Activated T-cell treated with anti-CD3 and anti-CD28 coated beads for 48 hours (primary cell): ENCODE measurements at places on chromosomes 16 and 17.

GRCh38 chr16:66152823-66153393 lies 213.6 kb upstream of the CDH5 start:
- DNase-seq: no peak

- peak; percentile 79 for DNase-seq
Observed at GRCh38 chr16:46789499-46790414, 41.2 kb downstream of the C16orf87 start.

DNA sequence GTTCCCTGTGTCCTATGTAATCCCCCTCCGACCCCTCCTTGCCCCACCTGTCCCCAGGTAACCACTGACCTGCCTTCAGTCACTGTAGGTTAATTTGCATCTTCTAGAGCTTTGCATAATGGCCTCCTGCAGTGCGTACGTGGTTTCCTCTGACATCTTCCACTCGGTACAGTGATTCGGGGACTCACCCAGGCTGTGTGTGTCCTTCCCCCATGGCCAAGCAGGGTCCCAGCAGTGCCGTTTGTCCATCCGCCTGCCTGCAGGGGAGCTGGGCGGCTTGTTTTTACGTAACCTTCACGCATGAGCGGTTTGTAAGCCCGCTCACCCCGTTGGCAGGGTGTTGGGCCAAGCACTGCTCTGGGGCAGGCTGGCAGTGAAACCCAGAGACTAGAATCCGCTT lies 7.9 kb downstream of the MAPK8IP3 start:
- no peak for DNase-seq

DNA sequence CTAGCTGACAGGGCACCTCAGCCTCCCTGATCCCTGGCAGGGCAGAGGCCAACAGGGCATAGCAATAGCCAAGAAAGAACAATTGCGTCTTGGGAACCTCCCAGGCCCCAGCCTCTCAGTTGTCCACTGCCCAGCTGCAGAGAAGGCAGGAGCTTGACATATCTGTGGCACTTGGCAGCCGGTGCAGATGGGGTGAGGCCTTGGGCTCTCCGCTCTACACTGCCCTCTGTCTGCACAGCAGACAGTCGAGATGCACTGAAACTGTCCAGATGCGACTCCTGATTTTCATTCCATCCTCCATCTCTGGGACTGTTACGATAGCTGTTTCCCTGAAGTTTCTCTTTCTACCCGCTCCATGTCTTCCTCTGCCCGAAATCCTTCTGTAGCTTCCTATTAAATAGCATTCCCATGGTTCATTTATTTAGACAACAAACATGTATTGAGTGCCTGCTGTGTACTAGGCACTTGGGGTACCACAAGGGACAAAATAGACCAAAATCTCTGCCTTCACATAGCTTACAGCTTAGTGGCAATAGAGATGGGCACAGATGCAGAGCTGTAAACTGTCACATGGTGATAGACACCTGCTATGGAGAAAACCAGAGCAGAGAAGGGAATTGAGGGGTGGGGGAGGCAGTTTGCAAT lies 3.3 kb downstream of the POLR3E start:
- peak; percentile 25 for DNase-seq

DNA sequence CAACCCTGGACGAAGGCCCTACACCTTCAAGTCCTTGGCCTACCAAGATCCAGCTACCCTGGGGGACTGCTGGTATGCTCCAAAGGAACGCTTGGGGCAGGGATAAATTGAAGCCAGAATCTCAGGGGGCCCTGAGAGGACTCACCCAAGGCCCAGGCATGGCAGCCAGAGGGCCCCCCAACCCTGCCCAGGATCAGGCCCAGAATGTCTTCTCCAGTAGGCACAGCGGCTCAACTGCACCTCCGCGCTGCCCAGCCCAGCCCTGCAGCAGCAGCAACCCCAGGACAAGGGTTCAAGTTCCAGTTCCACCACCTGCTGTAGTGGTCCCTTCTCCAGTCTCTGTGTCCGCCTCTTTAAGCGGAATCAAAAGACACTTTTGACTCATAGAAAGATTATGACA lies 2.2 kb downstream of the TFAP4 start:
- DNase-seq: no peak

DNA sequence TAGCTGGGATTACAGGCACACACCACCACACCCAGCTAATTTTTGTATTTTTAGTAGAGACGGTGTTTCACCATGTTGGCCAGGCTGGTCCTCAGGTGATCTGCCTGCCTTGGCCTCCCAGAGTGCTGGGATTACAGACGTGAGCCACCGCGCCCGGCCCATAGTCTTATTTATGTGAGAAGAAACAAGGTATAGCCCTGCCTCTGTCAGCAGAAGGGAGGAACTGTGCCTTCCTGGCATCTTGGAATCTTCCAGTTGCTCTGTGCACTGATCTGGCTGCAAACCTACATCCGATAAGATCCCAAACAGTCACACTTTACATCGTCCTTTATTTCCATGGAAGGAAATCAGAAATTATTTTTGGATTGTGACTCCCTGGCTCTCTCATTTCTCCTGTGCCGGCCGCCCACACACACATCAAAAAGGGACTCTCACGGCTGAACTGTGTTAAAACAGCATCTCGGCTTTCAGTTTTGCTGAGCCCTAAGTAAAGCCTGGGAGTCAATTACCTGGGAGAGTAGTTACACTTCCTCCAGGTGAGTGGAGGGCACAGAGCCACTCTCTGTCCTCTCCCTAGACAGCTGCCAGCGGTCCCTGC lies 23.3 kb downstream of the WIPI1 start:
- no peak for DNase-seq

DNA sequence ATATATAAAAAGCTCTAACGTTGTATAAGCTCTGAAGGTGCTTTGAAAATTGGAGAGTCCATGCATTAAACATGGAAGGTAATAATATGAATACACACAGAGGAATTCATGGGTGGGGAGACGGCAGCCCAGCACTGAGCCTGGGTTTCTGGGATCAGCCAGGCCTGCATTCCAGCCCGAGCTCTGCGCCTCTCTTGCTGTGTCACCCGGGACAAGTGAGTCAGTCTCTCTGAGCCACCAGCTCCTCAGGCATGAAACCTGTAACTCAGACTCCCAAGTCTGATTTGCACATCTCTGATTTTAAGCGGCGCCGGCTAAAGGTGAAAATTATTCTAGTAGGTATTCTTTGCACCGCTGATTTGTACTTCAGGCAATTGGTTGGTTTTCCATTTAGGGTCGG lies 238.8 kb downstream of the MRTFB start:
- no peak for DNase-seq

- no peak for DNase-seq
Observed at GRCh38 chr17:50721194-50722010, 2.0 kb downstream of the LUC7L3 start.

DNA sequence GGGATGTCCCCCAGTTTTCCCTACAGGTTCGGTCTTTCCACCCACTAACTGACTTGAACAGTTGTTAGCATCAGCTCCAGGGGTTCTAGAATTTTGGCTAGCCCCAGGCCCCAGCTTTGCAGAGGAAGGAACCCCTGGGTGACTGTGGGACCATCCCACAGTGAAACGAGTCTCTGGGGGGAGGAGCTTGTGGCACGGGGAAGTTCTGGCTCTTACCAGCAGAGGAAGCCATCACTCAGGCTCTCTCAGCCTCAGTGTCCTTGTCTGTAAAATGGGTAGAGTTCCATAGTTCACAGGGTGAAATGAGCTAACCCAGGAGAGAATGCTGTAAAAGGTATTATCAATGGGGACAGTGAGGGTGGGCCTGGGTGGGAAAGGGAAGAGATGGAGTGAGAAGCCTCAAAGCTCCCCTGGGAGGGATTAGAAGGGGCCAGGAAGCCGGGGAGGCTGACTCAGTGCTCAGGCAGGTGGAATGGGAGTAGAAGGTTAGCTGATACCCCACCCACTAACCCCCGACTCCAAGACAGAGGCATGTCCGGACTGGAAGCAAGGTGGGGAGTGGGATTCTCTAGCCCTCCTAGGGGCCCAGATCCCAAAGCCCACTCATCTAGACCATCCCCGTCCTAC lies 30.9 kb upstream of the CDC42EP4 start:
- no peak for DNase-seq

- no peak for DNase-seq
Observed at GRCh38 chr17:55322453-55322985, 57.8 kb downstream of the HLF start.

DNA sequence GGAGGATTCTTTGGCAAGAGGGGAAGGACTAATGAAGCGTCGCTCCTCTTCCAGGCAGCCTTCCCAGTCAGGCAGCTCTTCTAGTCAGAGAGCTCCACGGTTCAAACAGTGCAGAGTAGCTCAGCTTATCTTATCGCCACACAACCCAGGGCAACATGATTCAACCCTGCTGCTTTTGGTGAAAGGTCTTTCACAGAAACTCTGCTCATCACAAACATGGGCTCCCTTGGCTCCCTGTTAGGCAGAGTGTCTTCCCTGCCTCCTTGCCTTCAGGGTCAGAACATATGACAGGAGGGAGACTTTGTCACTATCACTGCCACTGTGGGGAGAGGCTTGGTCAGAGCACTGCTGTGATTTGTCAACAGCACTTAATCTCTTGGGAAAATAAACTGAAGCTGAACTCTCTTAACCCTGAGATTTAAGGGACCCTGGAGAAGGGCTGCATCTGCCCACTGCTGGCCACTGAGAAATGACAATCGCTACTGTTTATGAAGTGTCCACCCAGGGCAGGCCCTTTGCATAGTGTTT lies 6.9 kb upstream of the SLC13A2 start:
- DNase-seq: no peak
